ENCODE measurements at places on chromosomes 4 and X.
A peak's percentile ranks its signal among the peaks of the same experiment; 100 is the strongest.

DNA sequence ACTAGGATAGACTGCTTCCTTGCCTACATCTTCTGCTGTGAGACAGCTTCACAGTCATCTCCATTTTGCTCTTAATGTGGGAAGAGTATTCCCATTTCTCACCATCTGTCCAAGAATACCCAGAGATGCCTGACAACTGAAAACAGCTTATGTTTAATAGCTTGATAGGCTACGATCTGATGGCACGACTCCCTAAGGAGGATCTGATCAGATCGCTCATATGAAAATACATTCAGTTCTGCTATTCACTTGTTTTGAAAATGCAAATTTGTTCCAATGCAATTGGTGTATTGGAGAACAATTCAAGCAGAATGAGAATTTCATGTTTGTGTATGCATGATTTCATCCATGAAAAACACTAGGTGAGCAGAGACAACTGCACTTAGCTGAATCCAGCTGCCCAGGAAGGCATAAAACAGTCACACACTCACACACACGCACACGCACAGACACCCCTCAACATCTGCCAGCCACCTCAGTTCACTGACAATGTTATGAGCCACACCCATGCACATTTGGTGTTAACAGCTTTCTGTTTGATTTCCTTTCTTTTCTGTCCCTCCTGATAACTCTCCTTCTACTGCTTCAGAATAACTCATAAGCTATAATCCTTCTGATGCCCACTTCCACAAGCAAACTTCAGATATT lies 29.6 kb downstream of the TRIML1 start:
- DNase-seq = no peak

DNA sequence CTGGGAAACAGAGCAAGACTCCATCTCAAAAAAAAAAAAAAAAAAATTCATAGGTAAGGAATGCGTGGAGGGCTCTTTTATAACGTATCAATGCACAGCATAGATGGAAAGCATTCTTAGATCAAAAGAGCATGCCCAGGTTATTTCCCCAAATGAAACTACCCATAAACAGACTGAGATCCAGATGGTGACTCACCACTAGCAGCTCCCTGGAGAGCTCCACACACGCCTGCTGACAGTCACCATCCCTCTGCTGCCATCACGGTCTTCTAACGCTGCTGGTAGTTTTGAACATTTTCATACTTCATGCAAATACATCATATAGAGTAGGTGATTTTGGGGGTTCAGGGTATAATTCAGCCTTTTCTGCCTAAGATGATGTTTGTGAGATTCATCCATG lies 136.9 kb downstream of the ASMT start:
- DNase-seq = no peak

GRCh38 chr4:88382621-88383020 lies 4.0 kb downstream of the HERC6 start:
- DNase-seq = peak; percentile 33

- DNase-seq = no peak
Measured at GRCh38 chr4:17356926-17357325, 155.0 kb downstream of the QDPR start.

- DNase-seq = no peak
Measured at GRCh38 chr4:39287223-39287622, 78.9 kb downstream of the RFC1 start.

DNA sequence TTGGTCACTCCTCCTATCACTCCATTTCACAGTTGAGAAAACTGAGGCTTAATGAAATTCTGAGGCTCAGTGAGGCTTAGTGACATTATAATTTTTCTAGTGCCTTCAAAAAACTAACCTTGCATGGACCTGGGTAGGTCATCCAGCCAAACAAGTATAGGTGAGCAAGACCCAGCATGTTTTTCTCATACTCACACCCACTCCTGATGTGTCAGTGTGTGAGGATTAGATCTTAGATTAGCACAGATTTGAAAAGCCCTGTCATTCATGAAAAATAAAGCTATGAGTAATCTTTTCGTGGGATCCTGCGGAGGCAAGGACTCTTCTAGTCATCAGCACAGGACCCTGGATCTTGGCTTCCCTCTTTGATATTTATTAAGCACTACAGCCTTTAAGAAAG lies 146.7 kb downstream of the CHIC2 start:
- no peak for DNase-seq

DNA sequence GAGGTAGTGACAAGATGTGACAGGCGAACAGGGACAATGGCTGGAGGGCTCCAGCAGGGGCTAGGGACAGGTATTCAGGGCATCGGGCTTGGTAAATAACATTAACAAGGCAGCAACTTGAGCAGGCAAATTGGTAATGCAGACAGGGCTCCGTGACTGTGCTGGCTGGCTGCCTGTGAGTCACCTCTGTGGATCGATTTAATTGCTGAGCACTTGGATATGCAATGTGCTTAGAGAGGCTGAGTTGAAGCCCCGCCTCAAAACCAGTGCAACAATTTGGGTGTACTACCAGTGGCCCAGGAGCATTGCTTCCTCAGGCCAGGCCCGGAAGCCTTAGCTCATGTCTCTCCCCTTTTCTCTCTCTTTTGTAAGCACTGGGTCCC lies 19.5 kb downstream of the CNGA2 start:
- DNase-seq = no peak

DNA sequence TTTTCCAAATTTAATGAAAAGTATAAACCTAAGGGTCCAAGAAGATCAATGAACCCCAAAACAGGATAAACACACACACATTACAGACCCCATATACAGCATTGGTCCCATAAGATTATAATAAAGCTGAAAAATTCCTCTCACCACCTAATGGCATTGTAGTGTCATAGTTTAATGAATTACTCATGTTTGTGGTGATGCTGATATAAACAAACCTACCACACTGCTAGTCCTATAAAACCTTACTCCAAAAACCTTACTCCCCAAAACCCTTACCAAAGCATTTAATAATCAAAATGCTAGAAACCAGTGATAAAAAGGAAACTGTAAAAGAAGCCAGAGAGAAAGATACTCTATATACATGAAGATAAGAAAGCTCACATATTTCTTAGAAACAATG lies 148.1 kb upstream of the SH3RF1 start:
- DNase-seq = no peak

DNA sequence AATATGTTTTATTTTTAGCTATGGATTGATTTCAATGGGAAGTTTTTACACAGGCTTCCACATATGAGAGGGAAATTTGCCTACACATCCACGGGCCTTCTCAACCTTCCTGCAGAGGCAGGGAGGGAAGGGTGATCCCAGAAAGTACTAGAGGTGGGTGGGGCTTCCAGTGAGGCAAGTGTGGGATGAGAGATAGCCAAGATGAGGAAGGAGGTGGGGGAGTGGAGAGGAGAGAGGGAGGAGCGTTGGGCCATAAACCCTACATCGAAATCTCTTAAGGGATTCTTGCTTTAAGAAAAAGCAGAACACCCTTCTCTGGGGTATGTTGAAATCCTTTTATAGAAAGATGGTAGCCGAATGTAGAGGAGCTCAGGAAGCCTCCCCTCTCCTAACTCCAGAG lies 19.0 kb downstream of the NKX6-1 start:
- DNase-seq = no peak

DNA sequence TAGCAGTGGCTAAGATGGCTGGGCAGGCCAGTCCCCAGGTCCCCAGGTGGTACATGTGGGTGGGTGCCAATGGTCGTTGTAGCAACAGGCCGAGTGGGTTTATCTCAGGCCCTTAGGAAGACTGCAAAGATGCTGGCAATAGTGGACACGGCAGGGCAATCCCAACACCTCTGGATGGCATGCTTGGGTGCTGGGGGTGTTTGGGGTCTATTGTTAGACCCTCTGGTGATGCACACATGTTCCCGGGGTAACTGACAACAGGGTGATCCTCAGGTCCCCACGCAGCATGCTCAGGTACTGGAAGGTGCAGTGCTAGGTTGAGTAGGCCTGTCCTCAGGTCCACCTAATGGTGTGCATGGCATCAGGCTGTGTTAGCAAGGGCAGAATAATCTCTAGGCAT lies 267.5 kb downstream of the ANKRD50 start:
- DNase-seq = no peak

GRCh38 chrX:8636497-8636896 lies 95.4 kb downstream of the ANOS1 start:
- no peak for DNase-seq

- no peak for DNase-seq
Measured at GRCh38 chrX:11770320-11770719, 12.3 kb downstream of the MSL3 start.

- DNase-seq = no peak
Measured at GRCh38 chr4:57137261-57137660, 27.1 kb upstream of the IGFBP7 start.

GRCh38 chr4:6468376-6468775 lies 4.0 kb downstream of the PPP2R2C start:
- DNase-seq = no peak

DNA sequence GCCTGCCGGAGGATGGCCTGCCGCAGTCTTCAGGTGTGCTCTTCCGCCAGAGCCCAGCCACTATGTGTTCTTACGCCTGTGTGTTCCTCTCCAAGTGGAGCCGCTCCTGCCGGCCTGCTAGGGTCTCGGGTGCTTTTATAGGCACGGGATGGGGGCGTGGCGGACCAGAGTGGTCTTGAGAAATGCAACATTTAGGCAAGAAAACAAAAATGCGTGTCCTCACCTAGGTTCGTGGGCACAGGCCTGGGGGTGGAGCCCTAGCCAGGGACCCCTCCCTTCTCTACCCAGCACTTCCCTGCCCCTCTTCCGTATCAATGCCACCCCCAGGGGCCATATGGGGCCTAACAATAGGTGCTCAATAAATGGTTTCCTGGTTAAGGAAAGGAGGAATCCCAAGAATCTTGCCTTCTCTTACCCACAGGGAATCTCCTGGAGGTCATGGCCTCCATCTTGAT lies 34.4 kb upstream of the LRBA start:
- no peak for DNase-seq

DNA sequence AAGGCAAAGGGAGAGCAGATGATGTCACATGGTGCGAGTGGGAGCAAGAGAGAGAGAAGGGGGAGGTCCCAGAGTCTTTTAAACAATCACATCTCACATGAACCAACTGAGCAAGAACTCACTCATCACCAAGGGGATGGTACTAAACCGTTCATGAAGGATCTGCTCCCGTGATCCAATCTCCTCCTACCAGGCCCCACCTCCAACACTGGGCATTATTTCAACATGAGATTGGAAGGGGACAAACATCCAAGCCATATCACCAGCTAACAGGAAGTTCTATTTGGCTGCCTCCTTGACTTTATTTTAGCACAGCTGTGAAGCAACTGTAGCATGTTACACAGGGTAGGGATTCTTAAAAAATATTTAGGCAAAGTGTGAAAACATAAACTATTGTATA lies 102.5 kb downstream of the DDIT4L start:
- no peak for DNase-seq

DNA sequence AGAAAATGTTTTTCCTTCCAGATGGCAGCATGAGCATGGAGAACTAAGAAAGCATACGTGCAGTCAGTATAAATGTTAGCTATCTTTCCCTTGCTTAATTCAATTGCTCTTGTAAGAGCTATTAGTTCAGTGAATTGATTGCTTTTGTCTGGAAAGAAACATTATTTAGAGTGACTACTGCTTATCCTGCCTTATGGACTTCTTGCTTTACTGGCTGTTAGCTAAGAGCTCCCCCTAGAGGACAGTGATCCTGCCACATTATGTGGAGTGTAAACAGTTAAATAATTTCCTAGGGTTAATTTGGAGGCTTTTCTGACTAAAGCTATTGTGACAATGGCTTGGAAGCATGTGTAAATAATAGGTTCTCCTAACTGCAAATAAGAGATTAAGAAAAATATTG lies 1402.4 kb downstream of the FAM133A start:
- no peak for DNase-seq

DNA sequence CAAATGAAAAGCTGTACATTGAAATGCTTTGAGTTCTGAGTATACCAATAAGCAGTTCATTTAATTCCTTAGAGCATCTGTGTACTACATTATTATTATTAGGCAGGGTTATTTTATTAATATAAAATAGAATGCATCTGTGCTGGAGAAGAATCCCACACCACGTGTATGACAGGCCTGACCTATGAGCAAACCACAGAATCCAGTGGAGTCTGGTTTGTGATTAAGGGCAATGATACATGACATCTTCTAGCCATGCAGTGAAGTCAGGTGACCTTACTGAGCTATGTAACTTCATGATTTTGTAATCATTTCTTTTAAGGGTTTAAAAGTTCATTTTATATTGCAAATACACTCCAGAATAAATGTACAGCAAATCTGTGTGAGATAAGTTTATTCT lies 1165.0 kb upstream of the TENM3 start:
- DNase-seq = no peak

GRCh38 chr4:2712261-2712842 lies 43.8 kb downstream of the TNIP2 start:
- DNase-seq = no peak

DNA sequence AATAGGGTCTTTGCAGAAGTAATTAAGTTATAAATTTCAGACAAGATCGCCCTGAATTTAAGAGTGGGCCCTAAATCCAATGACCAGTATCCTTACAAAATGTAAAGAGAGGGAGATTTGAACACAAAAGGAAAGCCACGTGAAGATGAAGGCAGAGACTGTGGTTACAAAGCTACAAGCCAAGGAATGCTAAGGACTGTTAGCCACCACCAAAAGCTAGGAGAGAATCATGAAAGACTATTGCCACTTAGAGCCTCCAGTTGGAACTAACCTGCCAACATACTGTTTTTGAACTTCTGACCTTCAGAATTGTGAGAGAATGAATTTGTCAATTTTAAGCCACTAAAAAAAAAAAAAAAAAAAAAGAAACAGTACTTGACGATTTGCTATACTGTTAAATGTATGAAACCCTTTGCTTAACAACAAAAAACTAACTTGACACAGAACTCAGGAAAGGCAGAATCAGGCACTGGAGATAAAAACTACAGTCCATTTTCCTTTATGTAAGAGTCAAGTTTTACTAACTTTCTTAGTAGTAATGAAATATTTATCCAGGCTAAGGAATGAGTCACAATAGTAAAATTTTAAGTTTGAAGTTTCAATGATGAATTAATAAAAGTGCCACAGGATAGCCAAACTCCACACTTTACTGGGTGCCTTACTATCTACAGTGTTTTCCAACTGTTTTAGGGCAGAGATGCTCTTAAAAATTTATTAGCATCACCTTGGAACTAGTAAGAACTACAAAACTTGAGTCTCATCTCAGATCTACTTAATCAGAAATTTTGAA lies 25.1 kb downstream of the DHX15 start:
- DNase-seq = no peak

DNA sequence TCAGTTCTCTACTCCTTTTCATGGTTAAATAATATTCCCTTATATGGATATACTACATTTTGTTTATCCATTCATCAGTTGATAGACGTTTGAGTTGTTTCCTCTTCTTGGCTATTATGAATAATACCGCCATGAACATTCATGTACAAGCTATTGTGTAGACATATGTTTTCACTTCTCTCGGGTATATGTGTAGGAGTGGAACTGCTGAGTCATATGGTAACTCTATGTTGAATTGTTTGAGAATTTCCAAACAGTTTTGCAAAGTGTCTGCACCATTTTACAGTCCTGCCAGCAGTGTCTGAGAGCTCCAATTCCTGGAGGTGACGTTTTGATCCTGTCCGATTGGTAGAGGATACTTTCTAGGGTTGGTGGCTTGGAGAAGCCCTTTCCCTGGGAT lies 23.6 kb downstream of the PLAC1 start:
- DNase-seq = no peak
